ENCODE measurements at places on chromosomes 1 and 21.
A peak's percentile ranks its signal among the peaks of the same experiment; 100 is the strongest.

GRCh38 chr1:47409311-47410067, 6.6 kb upstream of the FOXE3 start:
- DNase-seq: no peak

- DNase-seq: no peak
Observed at GRCh38 chr1:64192290-64192689, 11.1 kb upstream of the UBE2U start.

DNA sequence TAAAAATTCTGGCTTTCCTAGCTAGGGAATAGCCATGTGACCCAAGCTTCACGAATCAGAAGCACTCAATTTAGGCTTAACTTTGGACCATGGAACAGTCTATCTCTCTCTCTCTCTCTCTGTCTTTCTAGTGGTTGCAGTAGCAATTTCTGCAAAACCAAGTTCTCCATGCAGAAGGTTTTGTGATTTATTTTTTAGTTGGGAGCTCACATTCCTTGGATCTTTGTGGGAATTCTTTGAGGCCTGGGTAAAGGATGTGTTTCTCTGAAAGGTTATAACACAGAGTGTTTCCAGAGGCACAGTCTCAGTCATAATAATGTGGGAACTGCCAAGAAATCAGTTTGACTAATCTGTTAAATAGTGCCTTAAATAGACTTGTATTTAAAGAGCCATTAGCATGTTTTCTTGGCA, 112.3 kb upstream of the COL11A1 start:
- no peak for DNase-seq

DNA sequence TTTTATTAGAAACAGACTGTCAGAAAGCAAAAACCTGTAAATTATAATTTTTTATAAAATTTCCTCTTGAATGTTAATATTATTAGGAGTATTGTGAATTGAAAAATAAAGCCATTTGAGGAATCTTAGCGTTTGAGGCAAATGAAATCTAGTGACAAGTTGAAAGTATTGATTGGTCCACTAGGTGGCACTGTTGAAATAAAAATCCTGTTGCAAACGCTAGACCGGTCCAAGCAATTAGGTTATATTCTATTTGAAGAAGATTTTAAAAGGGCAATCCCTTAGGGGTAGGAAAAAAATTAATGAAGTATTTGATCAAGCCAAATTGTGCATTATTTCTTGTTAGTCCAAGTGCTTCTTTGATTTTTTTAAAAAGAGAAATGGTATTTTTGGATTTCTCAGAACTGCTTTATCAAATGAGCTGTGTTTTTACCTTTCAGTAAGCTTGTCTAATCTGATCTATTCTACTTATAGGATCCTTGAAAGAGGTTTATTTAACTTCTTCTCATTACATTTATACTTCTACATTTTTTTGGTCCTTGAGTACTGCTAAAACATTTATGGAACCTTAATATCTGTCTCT, 57.7 kb downstream of the ATG4C start:
- DNase-seq: peak; percentile 16

- no peak for DNase-seq
Observed at GRCh38 chr1:193060406-193060805, 994 bp downstream of the RO60 start.

GRCh38 chr1:163565166-163565565, 243.4 kb downstream of the NUF2 start:
- no peak for DNase-seq

DNA sequence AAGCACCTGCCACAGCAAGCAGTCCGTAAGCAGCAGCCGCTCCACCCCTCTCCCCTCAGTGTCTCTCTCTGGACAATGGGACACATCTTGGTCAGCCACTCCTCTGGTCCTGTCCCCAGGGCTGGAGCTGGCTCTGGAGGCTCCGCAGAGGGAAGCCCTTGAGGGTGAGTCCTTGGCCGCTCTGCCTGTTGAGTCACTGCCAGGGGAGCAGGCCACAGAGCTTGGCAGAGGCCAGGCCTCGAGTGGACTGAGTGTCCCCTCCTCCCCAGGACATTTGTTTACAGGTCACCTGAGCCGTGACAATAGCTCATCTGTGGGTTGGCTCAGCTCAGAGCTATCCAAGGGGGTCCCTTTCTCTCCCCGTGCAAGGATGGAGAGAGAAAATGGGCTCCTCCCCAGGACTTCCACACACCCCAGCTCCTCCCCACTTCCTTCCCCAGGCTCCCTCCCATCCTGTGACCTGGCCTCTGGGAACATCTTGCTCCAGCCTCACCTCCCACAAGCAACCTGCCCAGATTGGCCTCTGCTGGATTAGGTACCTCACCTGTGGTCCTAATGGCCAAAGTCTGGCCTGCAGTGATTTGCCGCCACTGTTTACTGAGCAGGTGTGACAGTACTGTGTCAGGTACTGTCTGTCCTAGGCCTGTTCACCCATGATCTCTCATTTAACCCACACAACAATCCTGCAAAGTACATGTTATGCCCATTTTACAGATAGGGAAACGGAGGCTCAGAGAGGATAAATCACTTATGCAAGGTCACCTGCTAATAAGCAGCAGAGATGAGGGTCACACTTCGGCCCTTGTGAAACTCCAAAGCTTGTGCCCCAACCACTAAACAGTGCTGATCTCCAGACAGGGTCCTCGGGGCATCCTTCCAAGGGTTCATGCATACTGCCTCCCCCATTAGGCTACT, 4.8 kb downstream of the FAM131C start:
- DNase-seq: no peak

DNA sequence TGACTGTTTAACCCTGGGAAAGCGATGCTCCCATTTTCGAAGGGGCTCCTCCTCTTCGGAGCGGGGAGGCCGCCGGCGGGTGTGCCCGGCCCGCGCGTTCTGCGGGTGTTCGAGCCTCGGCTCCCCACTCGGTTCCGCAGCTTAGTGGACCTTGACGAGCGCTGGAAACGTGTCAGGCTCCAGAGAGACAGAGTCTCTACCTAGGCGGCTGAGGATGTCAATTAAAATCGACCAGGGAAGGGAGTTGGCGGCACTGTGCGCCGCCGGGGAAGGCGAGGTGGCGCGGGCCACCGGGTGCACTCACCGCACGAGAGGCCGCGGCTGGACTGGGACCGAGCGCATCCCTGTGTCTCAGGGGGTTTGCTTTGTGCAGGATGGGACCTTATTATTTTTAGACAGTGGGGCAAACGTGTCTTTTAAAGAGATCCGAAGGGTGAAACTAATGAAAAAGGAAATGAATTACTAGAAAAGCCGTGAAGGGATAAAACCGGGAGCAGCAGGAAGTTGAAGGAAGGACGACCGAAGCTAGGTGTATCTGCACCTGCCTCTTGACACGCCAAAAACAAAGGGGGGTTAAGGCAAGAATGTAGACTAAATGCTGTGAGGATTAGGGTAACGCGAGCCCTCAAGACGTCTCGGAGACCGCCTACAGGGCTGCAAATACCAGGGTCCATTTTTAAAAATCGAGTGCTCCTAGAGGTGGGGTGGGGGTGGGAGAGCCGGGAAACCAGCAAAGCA, 5.6 kb downstream of the LHX4 start:
- no peak for DNase-seq

DNA sequence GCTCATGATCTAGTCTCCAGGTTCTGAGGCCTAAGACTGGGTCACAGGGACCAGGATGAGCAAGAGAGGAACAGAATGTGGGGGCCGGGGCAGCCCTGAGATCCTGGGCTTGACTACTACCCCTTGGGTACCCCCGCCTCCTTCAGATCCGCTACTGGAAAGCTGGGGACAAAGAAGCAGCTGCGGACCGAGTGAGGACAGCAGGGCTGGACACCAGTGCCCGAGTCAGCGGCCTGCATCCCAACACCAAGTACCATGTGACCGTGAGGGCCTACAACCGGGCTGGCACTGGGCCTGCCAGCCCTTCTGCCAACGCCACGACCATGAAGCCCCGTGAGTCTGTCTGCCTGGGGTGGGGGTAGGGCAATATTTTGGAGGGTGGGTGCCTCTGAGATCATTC, 12.5 kb downstream of the TMEM81 start:
- DNase-seq: no peak

DNA sequence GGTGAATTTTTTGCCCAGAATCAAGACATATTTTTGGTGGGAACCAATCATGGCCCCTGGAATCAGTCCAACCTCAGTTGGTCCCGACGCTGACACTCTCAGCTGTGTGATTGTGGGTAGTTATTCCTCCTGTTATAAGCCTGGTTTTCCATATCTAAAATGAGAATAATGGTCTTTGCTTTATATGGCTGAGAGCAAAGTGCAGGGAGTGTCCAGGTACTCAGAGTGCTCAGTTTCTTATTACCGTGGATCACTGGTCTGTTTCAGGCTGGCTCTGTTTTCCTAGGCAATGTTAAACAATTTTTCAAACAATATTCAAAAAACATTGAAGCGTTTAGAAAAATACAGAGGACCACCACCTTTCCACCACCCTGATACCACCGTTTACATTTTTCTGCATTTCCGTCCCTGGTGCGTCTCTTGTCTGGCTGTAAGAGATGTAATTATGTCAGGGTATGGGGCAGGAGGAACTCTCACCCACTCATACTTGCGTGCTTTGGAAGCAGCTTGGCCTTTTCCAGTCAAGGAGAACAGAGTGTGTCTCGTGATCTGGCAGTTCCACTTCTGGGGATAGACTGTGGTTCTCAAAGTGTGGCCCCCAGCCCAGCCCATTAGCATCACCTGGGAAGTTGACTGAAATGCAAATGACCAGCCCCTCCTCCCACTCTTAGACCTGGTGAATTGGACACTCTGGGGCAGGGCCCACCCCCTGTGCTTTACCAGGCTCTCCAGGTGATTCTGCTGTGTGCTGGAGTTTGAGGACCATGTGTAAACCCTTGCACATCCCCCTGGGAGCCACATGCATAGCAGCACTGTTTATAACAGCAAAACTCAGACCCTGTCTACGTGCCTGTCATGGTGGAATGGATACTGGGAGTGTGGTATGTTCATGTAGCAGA, 6.8 kb downstream of the MX1 start:
- DNase-seq: no peak

GRCh38 chr1:4847711-4848110, 193.3 kb downstream of the AJAP1 start:
- no peak for DNase-seq

- no peak for DNase-seq
Observed at GRCh38 chr1:177824508-177824982, 145.3 kb downstream of the SEC16B start.

DNA sequence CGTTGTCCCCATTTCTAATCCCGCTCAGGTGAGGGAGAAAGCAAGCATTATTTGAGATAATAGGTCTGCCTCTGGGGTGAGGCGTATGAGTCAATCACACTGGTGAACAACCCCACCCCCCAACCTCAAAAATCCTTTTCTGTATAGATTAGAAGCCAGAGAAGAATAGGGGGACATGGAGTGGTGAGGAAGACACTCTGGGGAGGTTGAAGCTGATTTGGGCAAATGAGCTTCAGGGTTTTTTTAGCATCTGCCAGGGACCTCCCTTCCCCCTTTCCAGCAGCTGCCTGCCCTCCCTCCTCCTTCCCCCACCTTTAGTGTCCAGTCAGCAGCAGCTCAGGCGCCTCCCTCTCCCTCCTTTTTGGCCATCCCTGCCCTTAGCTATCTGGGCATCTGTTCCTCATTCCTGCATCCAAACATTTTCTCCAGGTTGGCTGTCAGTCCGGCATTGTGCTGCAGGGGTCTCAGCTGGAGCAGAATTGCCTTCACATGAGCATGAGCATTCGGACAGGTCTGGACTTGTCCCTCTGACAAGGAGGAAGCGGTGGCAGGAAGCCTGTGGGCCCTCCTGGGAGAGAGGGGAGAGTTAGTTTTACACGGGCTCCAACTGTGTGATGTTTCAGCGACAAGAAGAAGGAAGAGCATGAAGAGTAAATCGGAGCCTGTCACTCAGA, 30.8 kb upstream of the PTGFRN start:
- DNase-seq: peak; percentile 55

- DNase-seq: no peak
Observed at GRCh38 chr1:214548988-214549387, 2.4 kb downstream of the PTPN14 start.

DNA sequence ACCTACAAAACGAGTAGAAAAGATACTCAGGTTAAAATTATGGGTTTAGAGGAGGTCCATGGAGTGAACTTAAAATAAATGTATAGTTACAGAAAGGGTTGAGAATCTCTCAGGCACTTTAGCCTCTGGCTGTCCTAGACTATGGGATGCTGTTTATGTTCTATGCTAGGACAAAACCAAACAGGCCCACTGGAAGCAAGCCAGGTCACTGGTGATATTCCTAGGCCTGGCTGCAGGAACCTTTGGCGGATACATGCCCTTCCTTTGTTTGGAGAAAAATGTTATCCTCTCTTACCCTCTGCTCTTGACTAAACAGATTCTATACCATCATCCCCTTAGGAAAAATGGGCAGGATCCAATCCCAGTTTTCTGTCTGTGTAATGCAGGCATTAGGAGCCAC, 90.7 kb upstream of the DUSP10 start:
- DNase-seq: no peak

- DNase-seq: no peak
Observed at GRCh38 chr1:234938924-234939323, 189.7 kb downstream of the TOMM20 start.

GRCh38 chr1:165376041-165376810, 19.7 kb upstream of the LMX1A start:
- no peak for DNase-seq
